DND-41 (cell line): ENCODE measurements at places on chromosomes 2 and 18.
A peak's percentile ranks its signal among the peaks of the same experiment; 100 is the strongest.

DNA sequence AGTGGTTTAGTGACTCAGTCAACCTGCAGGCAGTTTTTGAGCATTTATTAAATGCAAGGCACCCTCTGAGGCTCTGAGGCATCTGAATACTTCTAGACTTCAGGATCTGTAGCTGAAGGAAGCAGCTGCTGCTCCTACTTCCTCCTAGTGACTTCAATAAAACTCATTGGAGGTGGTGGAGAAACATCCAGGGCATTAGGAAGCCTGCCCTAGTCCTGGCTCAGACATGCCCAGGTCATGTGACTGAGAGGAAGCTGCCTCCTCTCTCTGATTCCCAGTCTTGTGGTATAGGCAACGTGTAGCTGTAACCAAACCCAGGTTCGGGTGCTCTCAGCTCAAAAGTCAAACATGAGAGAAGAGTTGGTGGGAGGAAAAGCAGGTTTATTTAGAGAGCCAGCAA is 287.2 kb upstream of the GYPC start:
- DNase-seq, result no peak

GRCh38 chr2:239143858-239144712 is 256.7 kb downstream of the HDAC4 start:
- DNase-seq, result peak; percentile 50

DNA sequence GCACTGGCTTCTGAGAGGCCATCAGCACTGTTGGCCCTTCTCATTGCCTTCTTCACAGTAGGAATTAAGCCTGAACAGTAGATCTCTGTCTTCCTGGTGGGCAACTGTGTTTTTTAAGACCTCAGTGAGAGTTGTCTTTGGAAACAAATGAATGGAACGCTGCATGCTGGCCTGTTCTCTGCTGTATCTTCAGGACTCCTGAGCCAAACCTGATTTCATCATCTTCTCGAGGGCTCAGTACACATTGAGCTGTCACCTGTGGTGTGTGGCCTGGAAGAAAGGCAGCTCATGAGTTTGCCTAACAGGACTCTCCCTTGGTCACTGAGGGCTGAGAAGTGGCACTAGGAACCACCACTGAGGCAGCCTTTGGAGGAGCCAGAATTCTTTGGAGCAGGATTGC is 39.7 kb downstream of the SH3RF3 start:
- DNase-seq, result no peak

- no peak for DNase-seq
Measured at GRCh38 chr2:136254681-136255080, 136.7 kb upstream of the CXCR4 start.

DNA sequence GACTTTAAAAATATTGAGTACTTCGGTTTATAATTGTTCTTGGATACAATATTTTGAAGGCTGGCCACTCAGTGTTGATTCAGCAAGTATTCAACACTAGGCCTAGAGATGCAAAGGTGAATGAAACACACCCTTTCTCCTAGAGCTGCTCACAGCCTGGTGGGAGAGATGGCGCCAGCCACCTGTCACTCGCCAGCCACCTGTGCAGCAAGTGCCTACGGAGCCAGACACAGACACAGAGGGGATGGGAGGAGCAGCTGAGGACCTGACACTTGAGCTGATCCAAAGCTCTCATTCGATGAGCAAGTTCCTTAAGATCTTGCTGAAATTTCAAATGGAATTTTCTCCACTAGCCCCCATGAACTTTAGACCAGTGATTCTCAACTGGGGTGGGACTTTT is 151.1 kb upstream of the RIOK3 start:
- no peak for DNase-seq

GRCh38 chr2:112993831-112994230 is 11.4 kb upstream of the IL36A start:
- no peak for DNase-seq

DNA sequence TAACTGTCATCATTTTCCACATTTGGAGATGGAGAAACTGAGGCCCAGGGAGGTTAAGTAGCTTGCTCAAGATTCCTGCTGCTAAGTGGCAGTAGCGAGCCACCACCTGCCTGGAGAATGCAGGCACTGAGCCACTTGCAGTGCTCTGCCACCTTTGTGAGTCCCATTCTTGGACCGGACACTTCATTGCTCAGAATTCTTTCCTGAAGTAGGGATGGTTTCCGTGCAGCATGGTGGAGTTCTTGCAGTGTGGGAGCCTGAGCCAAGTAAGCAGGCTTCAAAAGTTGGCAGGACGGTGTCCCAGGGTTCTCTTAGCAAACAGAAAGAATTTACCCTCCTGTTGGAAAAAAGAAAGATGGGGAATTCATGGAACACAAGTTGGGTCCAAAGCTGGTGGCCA is 115.0 kb upstream of the MMADHC start:
- no peak for DNase-seq

DNA sequence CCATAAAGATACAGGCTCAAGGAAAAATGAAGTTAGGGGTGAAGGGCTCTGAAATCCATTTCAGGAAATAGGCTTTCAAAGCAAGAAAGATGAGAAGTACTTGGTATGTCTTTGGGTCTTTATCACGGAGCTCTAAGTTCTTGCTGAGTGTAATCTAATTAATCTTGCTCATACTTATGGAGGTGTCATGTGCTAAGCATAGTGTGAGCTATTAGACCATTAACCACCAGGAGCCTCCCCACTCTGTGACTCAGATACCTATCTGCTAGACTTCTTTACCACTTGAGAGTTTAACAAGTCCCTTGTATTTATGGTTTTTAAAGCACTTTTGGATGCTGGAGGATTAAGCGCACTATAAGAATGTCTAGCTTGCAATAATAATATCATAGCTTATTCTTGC is 678.7 kb downstream of the EPHA4 start:
- DNase-seq, result no peak

- DNase-seq, result no peak
Measured at GRCh38 chr2:55087936-55088335, 37.7 kb upstream of the RTN4 start.

GRCh38 chr2:42328148-42328833 is 32.7 kb downstream of the COX7A2L start:
- DNase-seq, result no peak
